ENCODE measurements at places on chromosomes 2 and 18.

DNA sequence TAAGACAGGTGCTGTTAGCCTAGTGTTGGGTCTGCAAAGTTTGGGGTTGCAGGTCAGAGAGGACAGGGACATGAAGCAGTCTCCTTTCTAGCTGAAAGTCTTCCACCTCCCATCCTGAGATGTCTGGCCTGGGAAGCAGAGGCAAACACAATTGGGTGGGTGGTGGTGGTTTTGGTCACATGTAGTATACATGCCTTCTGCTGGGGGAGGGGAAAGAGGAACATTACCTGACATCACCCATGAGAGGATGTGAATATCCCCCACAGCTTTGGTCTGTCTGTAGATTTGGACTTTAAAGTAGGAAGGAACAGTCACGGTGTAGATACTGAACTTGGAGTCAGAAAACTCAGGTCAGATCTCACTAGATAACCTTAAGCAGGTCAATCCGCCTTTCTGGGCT lies 4.6 kb upstream of the DNAJC5G start:
- no peak for DNase-seq

DNA sequence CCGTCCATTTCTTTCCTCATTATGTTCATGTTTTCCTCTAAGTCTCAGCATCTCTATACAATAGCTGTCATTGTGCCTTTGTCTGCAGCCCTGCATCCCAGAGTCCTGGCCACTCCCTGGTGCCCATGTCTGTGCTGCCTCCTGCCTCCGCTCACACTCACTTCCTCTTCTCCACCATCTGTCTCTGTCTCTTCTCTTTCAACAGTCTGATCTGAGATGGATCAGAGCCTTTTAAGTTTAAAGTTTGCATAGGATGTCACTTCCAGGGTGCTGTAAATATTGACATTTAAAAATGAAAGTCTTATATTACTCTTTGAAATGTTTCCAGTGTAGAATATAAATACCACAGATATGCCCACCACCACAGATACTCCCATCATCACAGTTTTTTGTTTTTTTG lies 42.7 kb downstream of the UBE2F start:
- no peak for DNase-seq

DNA sequence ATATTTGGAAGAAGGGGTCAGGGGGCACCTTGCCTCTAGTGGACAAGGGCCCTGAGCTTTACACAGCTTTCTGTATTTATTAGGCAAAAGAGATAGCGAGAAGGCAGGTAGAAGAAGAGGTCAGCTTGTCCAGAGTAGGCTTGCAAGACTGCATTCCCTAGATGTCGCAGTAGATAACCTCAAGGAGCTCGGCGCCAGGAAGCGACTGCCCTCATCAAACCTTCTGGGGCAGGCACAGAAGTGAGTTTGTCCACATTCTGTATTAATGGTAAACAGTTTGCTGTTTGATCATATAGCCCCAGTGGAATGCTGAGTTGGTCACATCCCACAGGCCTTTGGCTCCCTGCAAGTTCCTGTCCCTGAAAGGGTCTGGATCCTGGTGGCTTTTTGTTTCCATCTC lies 7.0 kb downstream of the CHCHD5 start:
- DNase-seq = no peak

DNA sequence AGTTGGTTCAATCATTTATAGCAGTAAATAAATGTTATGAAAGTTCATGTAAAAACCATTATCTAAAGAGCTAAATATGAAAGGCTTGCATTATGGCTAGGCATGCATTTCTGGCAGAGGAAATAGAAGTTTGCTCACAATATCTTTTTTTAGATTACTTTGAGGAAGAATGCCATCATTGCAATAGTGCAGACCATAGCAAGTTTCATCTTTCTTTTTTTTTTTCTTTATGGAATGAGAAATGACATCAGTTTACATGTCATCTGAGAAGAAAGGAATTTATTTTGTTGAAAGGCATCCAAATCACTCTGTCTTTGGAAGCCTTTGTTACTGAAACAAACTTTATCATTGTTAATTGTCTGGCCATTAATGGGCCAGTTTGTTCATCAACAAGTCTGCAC lies 74.5 kb upstream of the NCKAP5 start:
- DNase-seq = no peak

- DNase-seq = no peak
Observed at GRCh38 chr2:227370791-227371312, 8.3 kb downstream of the TM4SF20 start.

- DNase-seq = no peak
Observed at GRCh38 chr2:216078776-216079175, 2.8 kb downstream of the PECR start.

DNA sequence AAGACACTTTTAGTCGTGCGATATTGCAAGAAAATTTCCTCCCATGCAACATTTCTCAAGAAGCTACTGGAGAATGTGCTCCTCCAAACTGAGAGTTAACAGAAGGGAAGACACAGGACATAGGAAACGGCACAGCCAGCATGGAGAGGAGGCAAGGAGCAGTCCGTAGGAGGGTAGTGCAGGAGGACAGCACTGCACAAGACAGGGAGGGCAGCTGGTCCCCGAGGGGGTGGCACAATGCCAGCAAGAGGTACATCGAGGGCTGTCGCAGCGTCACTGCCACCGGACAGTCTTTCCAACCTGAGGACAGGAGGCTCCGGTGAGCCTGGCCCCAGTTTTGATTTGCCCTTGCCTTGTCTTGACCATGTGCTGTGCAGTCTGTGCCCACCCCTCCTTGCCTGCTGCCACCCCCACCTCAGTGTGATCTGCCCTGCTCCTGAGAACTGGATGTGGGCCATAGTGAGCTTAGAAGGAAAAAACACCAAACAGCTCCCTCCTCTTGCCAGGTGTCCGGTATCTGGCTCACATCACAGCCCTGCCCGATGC lies 81.6 kb upstream of the LAPTM4A start:
- no peak for DNase-seq

GRCh38 chr18:33805592-33805991 lies 227.6 kb downstream of the ASXL3 start:
- DNase-seq = no peak

- DNase-seq = no peak
Observed at GRCh38 chr18:13425357-13426091, 207.0 kb downstream of the LDLRAD4 start.

DNA sequence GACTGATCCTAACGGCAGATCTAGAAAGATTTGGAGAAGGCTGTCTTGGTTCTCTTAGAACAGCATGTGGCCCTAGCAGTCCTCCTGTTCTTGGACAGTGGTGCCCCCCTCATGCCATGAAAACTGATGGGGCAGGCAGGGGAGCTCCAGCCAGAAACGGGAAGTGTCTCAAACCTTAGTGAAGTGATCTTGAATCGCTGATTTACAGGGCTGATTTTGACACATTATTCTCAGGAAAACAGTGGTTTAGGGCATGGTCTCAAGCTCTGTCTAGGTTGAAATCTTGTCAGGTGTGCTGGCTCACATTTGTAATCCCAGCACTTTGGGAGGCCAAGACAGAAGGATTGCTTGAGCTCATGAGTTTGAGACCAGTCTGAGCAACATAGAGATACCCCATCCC lies 37.8 kb downstream of the SRSF7 start:
- DNase-seq = no peak

GRCh38 chr2:223915071-223915470 lies 30.1 kb downstream of the WDFY1 start:
- DNase-seq = no peak

DNA sequence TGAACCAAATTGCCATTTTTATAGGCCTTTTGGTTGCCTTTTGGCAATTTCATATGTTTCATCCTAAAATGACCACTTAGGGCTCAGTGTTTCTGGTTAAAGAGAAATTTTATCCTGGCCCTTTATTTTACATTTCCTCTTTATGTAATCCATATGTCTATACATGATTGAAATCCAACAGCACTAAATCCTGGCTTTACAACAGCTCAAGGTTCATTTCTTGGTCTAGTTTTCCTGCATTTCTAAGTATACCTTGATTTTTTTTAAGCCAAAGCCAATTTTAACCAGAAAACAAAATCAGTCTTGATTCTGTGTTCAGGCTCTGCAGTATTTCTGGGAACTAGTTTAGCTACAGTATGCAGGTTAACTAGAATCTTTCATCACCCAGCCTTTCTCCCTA lies 11.7 kb downstream of the FZD5 start:
- DNase-seq = no peak

DNA sequence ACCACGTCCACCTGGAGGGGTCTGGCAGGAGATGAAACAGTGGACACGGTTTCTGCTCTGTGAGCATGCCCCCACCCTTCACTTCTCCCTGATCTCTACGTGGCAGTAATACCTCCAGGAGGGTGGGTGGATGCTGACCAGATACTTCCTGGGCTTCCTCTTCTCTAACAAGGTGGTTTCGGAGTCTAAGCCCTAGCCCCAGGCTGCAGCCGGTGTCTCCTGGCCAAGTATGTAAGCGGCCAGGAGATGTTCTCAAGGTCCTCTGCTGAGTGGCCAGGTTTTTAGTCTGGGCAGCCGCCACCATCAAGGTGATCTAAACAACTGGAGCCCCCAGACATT lies 101.8 kb upstream of the ASB18 start:
- no peak for DNase-seq

DNA sequence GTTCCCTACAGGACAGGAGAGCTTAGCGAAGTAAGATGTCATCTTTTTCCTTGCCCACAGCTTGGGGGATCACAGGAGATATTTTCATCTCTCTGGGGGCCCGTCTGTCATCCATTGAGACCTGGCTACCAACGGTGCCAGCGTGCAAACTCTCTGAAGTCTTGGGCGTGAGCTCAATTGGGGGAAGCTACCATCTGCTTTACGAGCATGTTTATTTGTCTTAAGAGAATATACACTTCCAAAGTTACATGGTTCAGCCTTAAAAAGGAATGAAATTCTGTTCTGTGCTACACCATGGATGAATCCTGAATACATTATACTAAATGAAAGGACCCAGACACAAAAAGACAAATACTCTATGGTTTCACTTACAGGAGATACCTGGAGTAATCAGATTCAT lies 13.6 kb downstream of the SAG start:
- no peak for DNase-seq

DNA sequence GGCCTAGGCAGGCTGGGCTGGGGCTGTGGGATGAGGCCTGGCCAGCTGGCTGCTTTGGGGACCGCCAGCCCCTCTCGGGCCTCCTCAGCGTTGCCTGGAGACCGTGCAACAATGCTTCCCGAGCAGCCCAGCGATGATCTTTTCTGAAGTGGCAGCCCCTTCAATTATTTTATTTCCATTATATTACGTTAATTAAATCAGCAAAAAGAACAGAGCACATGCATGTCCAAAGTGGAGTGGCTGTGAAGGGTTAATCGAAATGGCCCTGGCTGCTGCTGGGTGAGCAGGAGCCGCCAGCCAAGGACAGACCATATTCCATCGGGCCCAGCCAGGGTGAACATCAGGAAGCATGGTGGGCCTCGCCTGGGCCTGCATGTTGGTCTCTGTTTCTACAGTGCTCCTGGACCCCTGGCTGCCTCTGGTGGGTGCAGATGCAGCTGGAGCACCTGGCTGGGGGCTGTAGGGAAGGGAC lies 245.5 kb downstream of the MYCN start:
- DNase-seq = no peak

DNA sequence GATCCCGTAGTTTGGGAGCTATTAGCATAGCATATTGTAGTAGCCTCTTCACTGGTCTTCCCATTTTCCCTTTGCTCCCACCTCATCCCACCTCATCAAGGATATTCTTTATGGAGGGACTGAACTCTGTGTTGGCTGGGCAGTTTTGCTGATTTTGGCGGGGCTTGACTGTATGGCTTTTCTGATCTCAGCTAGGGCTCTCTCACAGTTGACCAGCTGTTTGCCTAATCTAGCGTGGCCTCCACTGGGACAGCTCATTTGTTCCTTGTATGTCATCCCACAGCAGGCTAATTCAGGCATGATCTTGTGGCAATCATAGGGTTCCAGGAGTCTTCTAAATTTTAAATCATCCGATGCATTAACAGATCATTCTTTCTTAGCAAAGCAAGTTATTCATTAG lies 30.2 kb upstream of the MTX2 start:
- no peak for DNase-seq

DNA sequence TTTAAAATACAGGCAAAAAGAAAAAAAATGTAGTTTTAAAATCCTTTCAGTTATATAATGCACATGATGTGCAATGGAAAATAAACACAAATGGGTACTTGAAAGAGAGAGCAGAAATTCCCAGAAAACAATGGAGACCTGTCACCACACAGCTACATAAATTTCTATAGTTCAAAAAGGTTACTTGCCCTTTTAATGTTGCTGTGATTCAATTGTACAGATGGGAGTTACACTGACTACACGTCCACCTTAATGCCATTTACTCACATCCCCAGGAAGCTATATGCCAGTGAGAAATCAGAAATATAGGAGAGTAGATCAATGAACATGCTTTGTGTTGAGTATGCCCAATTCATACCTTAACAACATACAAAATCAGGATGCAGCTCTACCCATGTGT lies 269.6 kb downstream of the ERBB4 start:
- no peak for DNase-seq

- DNase-seq = no peak
Observed at GRCh38 chr2:40034198-40034597, 255.1 kb upstream of the THUMPD2 start.

DNA sequence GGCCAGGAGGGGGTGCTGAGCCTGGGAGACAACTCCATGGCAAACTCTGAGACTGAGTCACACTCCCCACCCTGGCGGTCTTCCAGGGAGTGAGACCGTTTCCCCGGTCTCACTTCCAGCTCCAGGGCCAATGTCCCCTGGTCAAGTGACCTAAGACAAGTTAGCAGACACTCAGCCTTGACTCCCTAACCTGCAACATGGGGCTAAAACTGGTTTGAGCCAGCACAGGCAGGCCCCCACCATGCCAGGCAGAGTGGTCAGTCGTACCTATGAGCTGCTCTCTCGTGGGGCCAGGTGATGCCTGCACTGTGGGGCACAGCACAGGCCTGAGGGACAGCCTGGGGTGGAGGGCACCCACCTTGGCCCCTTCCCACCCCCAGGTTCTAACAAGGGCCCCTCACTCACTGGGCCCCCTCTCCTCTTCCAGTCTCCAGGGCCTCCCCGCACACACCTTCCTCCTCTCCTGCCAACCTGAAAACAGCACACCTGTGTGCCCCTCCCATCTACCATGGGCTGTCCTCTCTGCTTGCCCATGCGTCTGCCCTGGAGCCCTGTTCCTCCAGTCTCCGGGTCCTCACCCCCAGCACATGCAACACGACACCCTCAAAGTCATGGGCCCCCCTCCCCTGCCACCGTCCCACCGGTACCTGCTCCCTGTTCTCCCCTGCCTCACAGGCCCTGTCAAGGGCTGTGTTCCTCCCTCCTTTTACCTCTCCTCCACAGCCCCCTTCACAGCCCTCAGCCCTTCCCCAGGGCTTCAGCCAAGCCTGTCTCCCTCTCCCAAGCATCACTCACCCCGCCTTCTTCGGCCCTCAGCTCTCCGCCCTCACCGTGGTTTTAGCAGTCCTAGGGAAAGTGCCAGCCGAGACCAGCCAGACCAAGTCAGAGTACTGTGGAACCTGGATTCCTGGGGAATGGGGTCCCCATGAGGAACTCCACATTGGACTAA lies 1.6 kb downstream of the GPR17 start:
- no peak for DNase-seq

- DNase-seq = peak; percentile 46
Observed at GRCh38 chr18:37322492-37323035, 243.0 kb downstream of the CELF4 start.

GRCh38 chr2:205699515-205700289 lies 17.4 kb downstream of the NRP2 start:
- no peak for DNase-seq

GRCh38 chr2:241867776-241868420 lies 1.6 kb upstream of the RTP5 start:
- peak; percentile 45 for DNase-seq
